ENCODE measurements at places on chromosomes 16 and 17.

GRCh38 chr17:38981636-38982035, 14.4 kb upstream of the FBXO47 start:
- no peak for DNase-seq

- DNase-seq: no peak
These were observed 80.1 kb upstream of the RPL38 start for GRCh38 chr17:74123350-74123749.

DNA sequence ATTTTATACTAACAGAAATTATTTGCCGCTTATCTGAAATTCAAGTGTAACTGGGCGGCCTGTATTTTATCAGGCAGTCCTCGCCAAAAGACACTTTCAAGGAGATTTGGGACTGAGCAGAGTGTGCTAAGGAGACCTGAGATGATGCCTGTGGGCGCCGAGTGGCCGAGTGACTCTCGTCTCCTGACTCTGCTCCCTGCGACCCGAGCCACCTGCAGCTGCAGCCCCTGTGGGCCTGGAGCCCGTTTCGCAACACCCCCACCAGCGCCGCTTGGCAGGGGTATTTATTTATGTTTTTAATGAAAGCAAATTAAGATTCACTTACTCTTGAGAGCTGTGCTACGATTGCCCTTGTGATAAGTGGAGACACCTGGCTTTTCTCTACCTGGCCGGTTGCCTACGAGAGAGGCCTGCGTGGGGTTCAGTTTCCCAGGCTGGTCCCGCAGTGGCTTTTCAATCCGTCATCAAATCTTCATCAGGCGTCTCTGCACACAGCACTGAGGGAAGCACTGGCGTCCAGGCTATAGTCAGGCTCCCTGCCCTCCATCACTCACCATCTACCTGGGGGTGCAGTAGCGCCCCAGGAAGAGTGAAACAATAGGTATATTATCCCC, 124.0 kb downstream of the SEC14L1 start:
- no peak for DNase-seq

- no peak for DNase-seq
These were observed 168.6 kb downstream of the FTO start for GRCh38 chr16:53872248-53873221.

DNA sequence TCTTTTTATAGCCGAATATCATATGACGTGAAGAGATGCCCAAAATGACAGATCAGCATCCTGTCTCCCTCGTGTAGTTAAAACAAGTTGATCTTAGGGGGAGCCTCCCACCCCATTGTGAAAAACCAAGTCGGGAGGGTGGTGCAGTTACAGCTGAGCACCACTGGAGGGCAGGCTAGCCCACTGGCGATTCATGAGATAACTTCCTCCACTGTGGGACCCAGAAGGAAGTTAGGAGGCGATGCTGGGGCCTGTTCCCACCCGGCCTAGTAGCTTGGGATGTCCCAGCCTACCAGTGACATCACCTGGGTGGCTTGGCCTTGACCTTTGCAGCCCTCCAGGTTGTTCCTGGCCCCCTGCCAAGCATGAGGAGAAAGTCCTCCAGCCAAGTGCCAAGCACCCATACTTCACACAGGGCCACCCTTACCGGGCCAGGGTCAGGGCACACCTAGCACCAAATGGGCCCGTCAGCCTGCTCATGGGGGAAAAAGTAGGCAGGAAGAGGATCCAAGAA, 8.1 kb upstream of the CPNE2 start:
- DNase-seq: peak; percentile 45

GRCh38 chr17:2909175-2909845, 113.1 kb downstream of the RAP1GAP2 start:
- no peak for DNase-seq

DNA sequence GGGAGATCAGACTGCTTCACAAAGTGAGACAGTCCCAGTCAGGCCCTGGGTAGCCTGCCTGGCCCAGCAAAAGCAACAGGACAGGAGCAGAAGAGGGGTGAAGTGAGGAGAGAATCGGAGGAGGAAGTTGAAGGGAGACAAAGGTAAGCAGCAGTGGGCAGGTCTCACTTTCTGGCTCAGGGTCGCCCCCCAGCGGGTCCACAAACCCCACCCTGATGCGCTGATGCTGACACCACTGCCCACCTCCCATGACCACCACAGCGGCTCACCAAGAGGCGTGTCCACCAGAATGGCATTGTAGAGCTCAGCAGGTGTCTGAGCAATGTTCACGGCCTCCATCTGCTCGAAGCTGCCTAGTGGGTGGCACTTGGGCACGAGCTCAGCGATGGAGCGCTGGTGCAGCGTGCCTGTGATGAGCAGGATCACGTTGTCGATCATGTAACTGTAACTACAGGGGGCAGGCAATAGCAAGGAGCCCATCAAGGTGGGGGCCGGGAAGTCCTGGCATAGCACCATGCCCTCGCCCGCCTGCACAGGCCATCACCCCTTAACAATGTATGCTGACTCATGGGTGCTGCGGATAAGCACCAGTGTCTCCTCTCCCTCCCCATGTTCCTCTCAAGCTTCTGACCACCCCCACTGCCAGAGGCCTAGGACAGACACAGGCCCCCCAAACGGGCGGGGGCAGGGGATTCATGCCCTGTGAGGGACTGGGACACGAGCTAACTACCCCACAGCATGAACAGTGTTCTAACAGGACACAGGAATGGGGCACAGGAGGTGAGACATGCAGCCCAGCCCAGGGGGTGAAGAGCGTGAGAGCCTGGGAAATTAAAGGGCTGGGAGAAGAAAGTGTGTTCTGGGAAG, 13.6 kb downstream of the HSD11B2 start:
- DNase-seq: no peak

DNA sequence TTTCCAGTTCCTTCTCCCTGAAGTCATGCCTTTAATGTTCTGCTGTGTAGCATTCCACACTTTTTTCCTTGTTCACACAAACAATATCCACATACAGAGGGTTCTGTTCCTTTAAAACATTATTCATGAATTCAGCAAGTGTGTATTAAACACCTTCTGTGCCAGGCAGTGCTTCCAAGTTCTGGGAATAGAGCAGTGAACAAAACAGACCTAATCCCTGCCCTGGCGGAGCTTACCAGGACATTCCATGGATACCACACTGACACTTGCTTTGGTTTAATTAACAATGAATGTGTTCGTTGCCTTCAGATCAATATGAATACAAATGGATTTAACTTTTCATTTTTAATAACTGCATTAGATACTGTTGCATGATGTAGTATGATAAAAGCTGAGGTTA, 57.9 kb upstream of the CLEC19A start:
- no peak for DNase-seq

DNA sequence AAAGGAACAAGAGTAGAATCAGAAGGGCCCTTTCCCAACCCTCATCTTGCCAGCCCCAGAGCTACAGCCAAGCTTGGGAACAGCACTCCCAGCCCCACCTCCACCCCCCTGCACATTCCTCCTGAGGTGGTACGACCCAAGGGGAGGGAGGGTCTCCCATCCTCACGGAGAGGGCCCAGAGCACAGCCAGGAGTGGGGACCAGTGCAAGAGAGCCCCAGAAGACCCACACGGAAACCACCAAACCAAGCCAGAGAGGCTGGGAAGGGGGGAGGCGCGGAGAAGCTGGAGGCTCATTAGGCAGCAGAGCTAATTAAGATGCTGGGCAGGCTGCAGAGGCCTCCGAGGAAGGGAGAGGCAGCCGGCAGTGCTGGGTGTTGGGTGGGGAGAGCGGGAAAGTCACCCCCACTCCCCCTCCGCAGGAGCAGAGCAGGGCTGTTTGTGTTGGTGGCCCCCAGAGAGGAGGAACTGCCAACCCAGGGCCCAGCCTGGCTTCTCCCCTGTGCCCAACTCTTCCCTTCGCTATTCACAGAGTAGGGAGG, 2.4 kb downstream of the CACNB1 start:
- DNase-seq: no peak

- no peak for DNase-seq
These were observed 150.3 kb downstream of the KCNJ18 start for GRCh38 chr17:21842332-21843317.

- no peak for DNase-seq
These were observed 680 bp downstream of the SKA2 start for GRCh38 chr17:59154292-59154720.

DNA sequence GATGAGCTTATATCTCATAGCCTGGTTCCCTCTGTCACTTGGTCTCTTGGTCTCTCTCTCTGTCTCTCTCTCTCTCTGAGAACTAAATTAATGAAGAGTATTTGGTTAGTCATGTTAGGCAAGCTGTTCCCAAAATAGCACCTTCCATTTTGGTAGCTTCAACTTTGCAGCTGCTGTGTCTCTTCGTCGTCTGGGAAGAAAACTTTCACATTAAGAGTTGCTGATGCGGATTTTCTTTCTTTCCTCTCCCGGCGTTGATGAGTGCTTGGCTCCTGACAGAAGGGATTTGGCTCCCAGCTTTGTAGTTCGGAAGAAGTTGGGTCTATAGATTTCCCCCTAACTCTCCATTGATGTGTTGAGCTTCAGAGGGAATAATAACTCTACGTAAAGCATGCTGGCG, at the start of gene RBFOX1:
TSS of gene RBFOX1 (plus strand) at position 235 of the 400 bp plus-strand sequence.
- no peak for DNase-seq

All from breast epithelium (tissue), 4 donors.